Activated T-cell treated with anti-CD3 and anti-CD28 coated beads, Interleukin-2, amount 50 U/mL, for 4 hours (primary cell): ENCODE measurements at places on chromosomes 16 and 17. TPM values are rescaled to one million over a fixed set of nuclear protein-coding genes. Genes with fewer than 3 reads are reported as not detected.

- DNase-seq = no peak
Observed at GRCh38 chr17:58219789-58220183, 731 bp upstream of the MKS1 start.

DNA sequence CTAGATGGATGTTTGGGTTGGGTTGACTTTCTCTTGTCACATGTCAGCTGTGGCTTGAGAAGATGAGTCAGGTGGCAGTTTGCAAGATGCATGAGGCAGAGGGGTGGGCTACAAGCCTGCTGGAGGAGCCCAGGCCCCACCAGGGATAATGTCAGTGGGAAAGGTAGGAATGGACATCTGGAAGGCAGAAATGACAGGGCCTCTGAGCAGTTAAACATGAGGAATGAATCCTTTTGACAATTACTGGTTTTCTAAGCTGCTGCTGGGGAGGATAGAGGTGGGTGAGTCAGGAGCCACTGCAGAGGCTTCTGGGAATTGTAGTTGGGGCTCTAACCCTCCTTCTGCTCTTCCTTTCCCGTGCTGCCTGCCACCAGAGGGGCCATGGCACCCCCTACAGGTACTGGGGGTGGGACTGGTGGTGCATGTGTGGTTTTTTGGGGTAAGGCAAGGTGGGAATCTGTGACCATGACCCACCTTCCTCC lies 15.7 kb downstream of the SLC52A1 start:
- peak; percentile 32 for DNase-seq

DNA sequence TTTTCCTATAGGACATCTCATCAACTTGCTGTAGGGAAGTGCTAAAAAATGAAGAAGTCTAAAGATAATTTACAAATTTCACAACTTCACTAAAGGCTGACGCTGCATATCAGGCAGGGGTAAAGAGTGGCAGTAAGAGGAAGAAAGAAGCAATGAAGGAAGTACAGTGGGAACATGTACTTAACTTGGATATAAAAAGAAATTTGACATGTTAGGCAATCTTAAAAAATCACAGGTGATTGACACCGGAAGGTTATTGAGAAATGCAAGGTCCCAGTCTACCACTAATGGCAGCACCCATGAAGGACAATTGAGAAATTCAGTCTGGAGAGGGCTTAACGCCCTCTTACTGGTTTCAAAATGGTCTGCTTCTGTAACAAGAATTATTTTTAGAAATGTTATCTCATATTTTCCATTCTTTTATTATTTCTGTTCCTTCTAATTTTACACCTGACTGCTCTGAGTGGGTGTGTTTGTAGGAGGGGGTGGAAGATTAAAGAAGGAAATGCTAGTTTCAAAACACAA lies 358.1 kb downstream of the KCNJ2 start:
- DNase-seq = no peak

Gene MYH11
- total RNA-seq = 0.55 TPM

Gene GNGT2
- total RNA-seq = 14.8 TPM
